ENCODE measurements at places on chromosomes 1 and 21. TPM values are rescaled to one million over a fixed set of nuclear protein-coding genes. Genes with fewer than 3 reads are reported as not detected.
A peak's percentile ranks its signal among the peaks of the same experiment; 100 is the strongest.

- no peaks in the 10 kb centered on the region for H3K36me3 ChIP-seq
- H3K4me1 ChIP-seq = no peaks in the 10 kb centered on the region
- H3K27me3 ChIP-seq = peaks cover 9% of the 10 kb centered on the region
- H3K27ac ChIP-seq = no peak overlapping the region
- DNase-seq = no peak
- no peak overlapping the region for H3K4me3 ChIP-seq
Observed at GRCh38 chr1:173666646-173667045, 3.0 kb downstream of the ANKRD45 start.

DNA sequence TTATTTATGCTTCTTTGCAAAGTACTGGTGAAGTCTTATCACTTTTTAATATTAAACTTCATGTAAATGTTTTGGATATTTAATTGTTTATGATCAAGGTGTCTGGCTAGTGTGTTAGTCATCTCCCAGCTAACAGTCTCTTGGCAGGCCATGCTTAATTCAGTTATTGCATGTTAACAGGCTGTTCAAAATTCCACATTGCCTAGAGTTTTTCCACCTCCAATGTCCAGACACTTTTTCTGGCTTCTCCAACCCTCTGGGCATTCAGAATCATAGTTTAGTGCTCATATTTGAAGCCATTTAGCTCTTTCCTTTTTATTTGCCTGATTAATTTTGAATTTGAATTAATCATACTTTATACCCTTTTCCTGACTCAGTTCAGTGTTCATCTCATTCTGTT lies 69.2 kb downstream of the OLFML2B start:
- peaks cover 11% of the 10 kb centered on the region for H3K36me3 ChIP-seq
- H3K4me3 ChIP-seq = no peak overlapping the region
- no peaks in the 10 kb centered on the region for H3K27me3 ChIP-seq

DNA sequence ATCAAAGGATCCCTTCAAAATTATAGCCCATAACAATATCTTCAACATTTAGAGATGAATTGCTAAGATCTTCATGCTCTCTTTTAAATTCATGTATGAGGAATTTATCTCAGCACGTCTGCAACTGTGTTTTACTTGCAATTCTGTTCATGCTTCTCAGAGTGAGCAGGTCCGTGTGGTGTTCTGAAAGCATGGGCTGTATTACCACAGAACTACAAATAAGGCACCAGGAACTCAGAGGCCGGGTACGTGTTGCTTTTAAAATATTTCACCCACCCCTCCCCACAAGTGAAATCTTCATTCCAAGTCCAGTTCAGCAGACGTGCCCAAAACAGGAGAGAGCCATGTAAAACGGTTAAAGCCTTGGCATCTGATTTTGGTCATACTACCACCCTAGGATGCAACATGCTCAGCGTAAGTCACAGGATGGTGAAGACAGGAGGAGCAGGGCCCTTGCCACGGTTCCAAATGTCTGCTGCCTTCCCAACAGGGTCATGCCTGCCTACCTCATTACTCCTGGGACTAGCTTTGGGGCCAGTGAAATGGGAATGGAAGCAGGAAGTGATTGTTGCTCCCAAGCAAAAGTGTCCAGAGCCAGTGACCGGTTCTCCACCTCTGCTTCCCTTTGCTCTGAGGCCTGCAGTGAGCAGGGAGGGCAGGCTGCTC lies 133.7 kb downstream of the PTPN14 start:
- DNase-seq = no peak
- H3K4me3 ChIP-seq = no peak overlapping the region
- H3K4me1 ChIP-seq = peaks cover 59% of the 10 kb centered on the region
- H3K36me3 ChIP-seq = no peaks in the 10 kb centered on the region

DNA sequence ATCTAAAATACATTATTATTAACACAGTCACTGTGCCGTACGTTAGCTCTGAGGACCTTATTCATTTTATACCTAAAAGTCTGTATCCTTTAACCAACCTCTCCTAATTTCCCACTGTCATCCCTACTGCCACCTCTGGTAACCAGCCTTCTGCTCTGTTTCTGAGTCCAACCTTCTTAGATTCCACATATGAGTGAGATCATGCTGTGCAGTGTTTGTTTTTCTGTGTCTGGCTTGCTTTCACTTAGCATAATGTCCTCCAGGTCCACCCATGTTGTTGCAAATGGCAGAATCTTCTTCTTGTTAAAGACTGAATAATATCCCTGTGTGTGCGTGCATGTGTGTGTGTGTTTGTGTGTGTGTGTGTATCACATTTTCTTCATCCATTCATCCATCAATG lies 64.2 kb downstream of the ETS2 start:
- H3K27ac ChIP-seq = no peak overlapping the region
- no peak for DNase-seq
- H3K4me1 ChIP-seq = no peaks in the 10 kb centered on the region
- no peaks in the 10 kb centered on the region for H3K36me3 ChIP-seq

The ANKRD45 gene
- not detected for total RNA-seq

- H3K4me3 ChIP-seq = no peak overlapping the region
- H3K27ac ChIP-seq = peak overlapping the region; percentile 82
- H3K27me3 ChIP-seq = no peaks in the 10 kb centered on the region
- peaks cover 6% of the 10 kb centered on the region for H3K4me1 ChIP-seq
- DNase-seq = no peak
Observed at GRCh38 chr1:221439008-221439746, 302.7 kb downstream of the DUSP10 start.

GRCh38 chr1:185445594-185445993 lies 128.6 kb upstream of the IVNS1ABP start:
- DNase-seq = no peak
- no peak overlapping the region for H3K27ac ChIP-seq
- H3K4me1 ChIP-seq = no peaks in the 10 kb centered on the region
- no peaks in the 10 kb centered on the region for H3K36me3 ChIP-seq
- H3K27me3 ChIP-seq = no peaks in the 10 kb centered on the region
